Activated T-cell treated with anti-CD3 and anti-CD28 coated beads for 48 hours (primary cell): ENCODE measurements at places on chromosomes 5 and 9.

DNA sequence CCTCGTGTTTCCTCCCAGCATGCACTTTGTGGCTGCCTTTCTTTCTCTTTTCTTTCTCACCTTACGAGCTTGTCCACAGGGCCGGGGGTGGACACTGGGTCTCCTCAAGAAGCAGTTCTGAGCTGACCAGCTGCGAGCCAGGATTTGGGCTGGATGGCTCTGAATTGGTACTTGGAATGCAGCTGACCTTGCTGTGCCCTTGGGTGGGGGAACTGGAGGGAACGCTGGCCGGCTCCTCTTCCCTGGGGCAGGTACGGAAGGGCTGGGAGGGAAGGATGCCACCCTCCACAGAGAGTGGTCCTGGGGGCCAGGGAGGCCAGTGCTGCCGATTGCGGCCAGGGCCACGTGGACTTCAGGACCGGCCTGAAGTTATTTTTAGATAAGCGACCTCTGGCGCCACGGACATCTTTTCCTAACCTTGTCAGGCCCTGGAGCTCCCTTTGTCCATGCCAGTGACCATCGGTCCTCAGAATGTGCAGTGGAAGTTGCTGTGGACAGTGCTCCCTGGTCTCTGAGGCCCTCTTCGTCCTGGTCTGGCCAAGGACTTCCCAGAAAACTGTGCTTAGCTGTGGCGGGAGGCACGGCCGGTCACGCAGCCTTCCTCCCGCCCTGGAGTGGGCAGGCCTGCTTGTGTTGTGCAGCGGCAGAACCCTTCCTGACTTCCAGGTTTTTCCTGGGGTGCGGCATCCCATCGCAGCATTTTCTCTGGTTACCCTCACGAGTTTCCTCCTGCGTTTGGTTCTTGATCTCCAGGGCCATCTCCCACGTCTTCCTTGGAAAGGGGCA, 13.5 kb upstream of the AHRR start:
- no peak for DNase-seq

- DNase-seq: no peak
Measured at GRCh38 chr9:100396769-100397168, 30.2 kb upstream of the MSANTD3 start.

- no peak for DNase-seq
Measured at GRCh38 chr5:157520911-157521703, 54.5 kb downstream of the ADAM19 start.

DNA sequence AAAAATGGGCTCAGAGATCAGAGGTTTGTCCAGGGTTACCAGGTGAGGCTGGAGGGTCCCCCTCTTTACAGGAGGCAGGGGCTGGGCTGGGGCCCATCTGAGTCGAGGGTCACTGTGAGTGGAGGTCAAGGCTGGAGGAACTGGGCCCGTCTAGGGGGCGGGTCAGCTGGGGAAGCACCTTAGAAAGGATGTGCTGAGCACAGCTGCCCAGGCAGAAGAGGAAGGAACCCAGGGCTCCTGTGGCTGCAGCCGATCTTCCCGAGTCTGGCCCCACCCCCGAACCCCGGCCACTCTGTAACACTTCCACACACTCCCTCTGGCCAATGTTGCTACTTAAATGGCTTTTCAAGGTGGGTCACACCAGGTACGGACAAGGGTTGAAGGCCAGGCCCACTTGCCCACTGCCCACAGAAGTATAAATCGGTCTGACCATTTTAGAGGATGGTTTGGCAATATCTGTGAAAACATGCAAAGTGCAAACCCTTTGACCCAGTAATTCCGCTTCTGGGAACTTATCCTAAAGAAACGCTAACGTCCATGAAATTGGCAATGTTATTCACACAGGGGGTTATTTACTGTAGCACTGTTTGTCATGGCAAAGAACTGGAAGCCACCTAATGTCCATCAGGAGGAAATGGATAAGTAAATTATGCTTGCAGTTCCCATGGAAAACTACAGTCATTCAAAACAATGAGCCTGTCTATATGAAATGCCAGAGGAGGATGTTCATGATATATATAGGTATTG, 30.5 kb upstream of the EEIG1 start:
- no peak for DNase-seq

DNA sequence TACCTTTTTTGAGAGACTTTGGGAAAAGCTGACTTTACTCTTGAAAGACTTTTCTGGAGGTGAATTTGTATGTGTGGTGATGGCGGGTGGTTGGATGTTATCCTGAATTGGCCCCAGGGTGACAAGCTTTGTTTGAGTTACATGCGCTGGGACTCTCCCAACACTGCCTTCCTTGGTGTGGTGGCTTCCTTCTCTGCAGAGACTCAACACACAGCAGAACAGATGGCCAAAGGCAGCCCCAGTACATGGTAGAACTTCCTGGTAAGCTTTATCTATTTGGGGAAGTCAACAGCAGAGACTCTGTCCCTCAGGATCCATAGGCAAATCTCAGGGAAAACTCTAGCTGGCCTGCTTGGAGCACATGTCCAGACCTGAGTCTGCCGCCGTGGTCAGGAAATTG, 18.1 kb downstream of the C1QTNF2 start:
- DNase-seq: no peak

DNA sequence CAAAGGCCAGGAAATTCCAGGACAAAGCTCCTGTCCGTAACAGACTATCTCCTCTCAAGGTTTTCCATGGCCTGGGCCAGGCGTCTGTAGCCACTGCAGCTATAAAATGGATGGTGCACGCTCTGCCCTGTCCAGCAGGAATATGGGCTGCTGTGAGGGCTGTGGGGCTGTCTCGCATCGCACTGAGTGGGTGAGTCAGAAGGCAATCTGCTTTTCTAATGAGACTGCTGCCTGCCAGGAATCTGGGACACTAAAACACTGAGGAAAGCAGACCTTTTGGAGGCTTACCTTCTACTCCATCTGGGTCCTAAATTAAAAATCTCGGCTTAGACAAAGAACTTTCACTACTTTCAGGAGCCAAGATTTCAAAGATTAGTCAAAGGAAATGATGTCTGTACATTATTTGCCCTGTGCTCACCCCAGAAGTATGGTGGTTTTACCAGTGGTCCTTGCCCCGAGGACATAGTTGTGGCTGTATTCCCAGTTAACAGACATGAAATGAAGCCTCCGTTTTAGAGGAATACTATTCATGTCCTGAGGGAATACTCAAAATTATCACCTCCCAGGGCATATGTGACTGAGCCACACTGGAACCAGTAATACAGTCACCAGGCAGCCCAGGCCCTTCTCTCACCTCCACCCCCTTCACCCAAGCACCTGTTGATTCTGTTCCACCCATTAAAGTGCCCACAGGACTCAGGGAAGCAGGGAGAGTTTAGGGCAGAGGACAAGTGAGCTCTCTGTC, 56.4 kb downstream of the PFDN1 start:
- no peak for DNase-seq

DNA sequence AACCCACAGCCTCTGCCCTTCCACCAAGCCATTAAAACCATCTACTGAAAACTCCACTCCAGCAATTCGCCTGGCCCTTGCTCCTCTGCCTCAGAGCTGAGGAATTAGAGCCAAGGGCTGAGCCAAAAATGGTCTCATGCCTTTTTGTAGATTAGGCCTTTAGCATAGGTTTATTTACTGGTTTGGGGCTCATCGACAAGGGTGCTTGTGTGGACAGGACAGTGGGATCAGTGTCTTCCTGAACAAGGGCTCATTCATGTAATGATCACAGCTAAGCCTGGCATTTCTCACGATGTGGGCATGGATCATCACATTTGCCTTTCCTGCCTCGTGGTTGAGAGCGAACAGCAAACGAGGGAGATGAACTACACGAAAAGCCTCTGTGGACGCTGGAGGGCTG, 59.2 kb upstream of the PHF24 start:
- DNase-seq: no peak

GRCh38 chr5:62581836-62582597, 3.4 kb downstream of the LRRC70 start:
- DNase-seq: no peak

DNA sequence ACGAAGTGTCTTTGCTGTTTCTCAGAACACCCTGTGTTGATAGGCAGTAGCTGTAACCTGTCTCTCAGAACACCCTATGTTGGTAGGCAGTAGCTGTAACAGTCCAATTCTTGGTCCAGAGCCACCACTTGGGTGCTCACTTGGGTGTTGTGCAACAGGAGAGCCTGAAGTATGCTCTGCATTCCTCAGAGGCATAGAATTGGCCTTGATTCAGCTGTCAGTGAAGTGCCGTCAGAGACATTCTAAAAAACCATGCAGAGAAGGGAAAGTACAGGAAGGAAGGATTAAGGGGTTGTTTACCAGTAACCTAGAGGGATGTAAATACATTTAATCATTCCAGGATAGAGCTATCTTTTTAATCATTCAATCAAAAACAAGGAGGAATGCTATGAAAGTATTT, 231.2 kb downstream of the ARRDC3 start:
- DNase-seq: no peak

DNA sequence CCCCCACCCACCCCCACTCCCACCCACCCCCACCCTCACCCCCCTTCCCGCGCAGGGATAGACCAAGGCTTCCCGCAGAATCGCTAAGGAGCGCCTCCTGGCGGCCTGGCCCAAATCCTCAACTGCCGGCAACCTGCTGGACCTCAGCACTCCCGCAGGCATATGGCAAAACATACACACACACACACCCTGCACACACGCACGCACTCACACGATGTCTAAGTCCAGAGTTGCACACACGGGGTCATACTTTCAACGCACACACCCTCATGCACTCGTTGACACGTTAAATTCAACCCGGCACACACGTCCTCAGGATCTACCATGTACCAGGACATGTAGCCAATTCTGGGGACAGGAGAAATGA, 1.7 kb downstream of the CPLX2 start:
- peak; percentile 12 for DNase-seq

GRCh38 chr5:115838885-115839518, 2.4 kb downstream of the ATG12 start:
- DNase-seq: no peak

DNA sequence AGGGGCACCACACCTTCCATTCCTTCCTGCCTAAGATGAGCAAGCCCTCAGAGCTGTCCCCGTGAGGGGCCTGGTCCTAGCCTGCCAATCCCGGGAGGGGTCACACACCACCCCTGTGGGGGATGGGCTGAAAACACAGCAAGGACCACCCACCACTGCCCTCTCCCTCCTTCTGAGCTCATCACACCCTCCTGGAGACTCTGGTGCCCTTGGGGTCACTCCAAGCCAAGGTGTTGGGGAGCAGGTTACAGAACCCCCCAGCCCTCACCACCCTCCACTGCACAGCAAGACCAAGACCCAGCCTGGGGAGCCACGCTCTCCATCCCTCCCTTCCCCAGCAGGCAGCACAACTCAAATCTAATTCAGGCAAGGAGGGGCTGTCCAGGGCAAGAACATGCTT, 60.5 kb upstream of the PPP1R26 start:
- DNase-seq: no peak

- DNase-seq: no peak
Measured at GRCh38 chr5:122077366-122078115, 518 bp downstream of the LOX start.

- DNase-seq: no peak
Measured at GRCh38 chr5:52947208-52947607, 41.9 kb upstream of the ITGA2 start.
